Osteocyte (in vitro differentiated cells): ENCODE measurements at places on chromosomes 16 and 17. TPM values are rescaled to one million over a fixed set of nuclear protein-coding genes. Genes with fewer than 3 reads are reported as not detected.

The TSPAN10 gene
- total RNA-seq: 1.1 and 1.6 TPM in 2 replicates

The STX1B gene
- total RNA-seq: 1.8 and 4.5 TPM in 2 replicates

GRCh38 chr16:55138298-55138697 is 185.7 kb upstream of the IRX6 start:
- H3K27ac ChIP-seq: no peak overlapping the region
- no peak for DNase-seq
- H3K4me3 ChIP-seq: no peak overlapping the region

DNA sequence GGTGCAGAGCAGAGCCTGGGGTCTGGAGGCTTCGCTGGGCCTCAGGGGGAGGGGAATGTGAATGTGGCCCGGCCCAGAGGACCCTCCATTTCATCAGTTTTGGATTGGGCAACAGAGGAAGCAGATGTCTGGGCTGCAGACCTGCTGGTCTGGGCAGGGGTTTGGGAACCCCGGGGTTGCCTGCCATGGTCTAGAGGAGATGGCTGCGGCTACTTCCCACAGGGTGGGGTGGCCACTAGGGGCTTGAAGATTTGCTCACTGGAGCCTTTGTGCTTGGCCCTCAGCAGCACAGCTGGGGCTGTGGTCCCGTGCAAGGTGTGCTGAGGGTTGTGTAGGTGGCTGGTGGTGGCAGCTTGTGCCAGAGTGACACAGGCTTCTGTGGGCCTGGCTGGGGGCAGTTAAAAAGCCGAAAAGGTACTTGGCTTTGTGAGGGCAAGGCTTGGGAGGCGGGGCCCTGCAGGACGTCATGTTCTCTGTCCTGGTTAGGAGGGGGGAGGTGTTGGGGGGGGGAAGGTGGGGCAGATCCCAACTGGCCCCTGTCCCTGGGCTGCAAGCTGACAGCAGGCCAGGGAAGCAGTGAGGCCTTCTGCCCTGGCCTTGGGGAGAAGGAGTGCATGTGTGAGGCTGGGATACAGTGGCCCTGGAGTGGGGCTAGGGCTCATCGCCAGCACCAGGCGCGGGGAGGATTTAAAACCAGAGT is 98.0 kb downstream of the KPNA2 start:
- H3K36me3 ChIP-seq: peaks cover 27% of the 10 kb centered on the region
- H3K27ac ChIP-seq: no peak overlapping the region
- no peak overlapping the region for H3K4me3 ChIP-seq
- no peaks in the 10 kb centered on the region for H3K27me3 ChIP-seq
- peaks cover 2% of the 10 kb centered on the region for H3K4me1 ChIP-seq

DNA sequence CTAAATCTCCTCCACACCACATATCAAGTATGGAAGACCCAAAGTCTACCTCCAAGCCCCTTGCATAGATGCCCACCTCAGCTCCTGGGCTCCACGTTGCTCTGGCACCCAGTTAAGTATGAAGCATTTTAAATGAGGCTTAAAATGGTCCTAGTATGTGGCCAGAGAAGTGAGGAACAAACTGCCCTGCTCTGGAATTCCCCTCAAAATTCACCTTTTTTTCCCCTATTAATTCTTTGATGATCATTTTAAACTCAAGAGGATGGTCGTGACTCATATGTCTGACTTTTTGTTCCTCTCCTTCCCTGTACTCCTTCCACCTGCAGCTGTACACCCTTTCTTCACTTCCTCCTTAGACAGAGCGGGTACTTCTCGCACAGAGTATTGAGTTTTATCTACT is 234.5 kb upstream of the MYOCD start:
- no peaks in the 10 kb centered on the region for H3K27me3 ChIP-seq
- no peak overlapping the region for H3K27ac ChIP-seq
- H3K36me3 ChIP-seq: no peaks in the 10 kb centered on the region
- no peak for DNase-seq

DNA sequence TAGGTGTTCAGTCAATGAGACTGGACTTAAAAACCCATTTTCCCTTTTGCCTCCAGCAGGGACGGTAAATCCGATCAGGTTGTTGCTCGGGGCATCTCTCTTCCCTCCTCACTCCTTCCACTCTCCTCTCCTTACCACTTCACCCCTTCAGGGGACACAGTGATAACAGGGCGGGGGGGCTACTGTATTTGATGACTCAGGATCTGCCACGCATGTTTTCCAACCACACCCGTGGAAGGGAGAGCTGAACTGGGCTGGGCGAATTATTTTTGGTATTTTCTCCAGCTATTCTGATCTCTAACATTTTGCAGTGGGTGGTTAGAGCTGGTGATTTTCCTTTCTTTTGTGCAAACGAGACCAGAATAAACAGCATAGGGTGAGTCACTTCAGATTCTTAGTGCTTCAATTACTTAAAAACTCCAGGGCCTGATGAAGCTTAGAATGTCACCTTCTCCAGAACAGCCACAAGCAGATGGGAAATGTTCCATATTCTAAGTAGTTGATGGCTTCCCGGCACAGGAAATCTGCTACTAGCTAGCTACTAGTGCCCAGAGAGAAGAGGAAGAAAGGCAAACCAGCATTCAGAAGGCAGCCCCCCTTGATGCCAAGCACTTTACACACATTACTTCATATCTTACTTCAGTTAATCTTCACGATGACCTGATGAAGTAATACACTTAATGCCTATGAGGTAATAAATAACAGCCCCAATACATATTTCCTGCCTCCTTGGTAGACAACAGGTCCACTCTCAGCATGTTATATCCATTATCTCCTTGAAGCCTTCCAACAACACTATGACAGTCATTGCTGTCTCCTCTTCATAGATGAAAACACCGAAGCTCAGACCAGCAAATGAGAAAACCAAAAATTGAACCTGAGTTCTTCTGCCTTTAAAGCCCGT is 74.1 kb downstream of the ASIC2 start:
- H3K36me3 ChIP-seq: no peaks in the 10 kb centered on the region
- peaks cover 3% of the 10 kb centered on the region for H3K27me3 ChIP-seq
- DNase-seq: no peak
- H3K4me3 ChIP-seq: no peak overlapping the region
- H3K4me1 ChIP-seq: no peaks in the 10 kb centered on the region
- no peak overlapping the region for H3K27ac ChIP-seq
